Heart right ventricle (tissue), 16 donors: ENCODE measurements at places on chromosomes 11 and 22. TPM values are rescaled to one million over a fixed set of nuclear protein-coding genes. Genes with fewer than 3 reads are reported as not detected.

DNA sequence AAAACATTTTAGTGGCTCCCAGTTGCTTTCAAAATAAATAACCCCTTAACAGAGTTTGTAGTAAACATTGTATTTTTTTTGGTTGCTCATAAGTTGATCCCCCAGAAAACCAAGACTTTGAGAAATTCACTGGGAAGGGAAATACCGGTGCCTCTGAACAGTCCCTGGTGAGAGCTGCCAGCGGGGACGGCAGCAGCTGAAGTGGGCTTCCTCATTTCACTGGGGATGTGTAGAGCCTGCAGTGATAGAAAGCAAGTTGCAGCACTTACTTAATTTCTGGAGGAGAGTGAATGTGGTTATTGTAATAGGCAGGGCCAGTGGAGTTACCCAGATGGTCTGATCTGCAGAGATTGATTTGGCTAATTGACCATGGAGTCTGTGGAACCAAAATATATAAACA is 18.6 kb upstream of the MCHR1 start:
- DNase-seq: no peak

DNA sequence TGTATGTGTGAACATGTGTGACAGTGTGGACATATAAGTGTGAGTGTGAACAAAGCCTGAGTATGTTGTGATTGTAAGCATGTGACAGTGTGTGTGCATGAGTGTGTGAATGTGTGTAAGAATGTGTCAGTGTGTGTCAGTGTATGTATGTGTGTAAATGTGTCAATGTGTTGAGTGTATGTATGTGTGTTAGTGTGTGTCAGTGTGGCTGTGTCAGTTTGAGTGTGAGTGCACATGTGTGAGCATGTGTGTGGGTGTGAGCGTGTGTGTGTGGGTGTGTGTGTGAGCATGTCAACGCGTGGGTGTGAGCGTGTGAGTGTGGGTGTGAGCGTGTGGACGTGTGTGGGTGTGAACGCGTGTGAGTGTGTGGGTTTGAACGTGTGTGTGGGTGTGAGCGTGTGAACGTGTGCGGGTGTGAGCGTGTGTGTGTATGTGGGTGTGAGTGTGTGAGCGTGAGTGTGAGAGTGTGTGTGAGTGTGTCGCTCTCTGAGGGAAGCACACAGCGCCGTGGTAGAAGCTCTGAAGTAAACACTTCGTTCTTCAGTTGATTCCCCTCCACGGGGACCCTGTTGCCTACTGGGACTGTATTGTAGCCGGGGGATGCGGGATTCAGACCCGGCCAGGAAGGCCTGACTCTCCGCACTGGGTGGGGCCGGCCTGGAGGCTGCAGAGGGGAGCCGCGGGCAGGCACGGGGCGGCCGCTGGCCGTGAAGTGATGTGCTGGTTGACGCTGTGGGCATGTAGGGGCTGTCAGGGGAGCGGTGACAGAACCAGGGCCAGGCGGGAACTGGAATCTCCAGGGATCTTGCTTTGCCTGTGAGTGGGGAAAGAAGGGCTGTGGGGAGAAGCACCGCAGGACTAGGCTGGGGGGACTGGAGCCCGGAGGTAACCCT is 21.1 kb downstream of the RPS6KA4 start:
- no peak for DNase-seq

MRGPRD gene
- polyA plus RNA-seq: not detected

DNA sequence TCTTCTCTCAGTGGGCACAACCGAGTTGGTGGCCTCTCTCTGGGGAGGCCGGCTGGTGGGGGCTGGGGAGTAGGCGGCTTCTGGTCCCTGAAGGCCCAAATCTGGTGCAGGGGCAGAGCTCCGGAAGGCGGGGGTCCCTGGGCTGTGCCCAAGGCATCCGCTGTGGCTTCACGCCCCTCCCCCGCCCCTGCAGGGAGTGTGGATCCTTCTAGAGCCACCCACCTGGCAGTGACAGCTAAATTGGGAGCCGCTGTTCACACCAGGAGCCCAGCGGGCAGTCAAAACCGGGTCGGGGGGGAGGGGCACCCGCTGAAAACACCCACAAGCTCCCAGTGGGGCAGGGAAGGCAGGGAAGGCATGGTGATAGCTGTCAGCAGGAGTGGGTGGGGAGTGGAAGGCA is 4.6 kb upstream of the RTN4R start:
- no peak for DNase-seq

- no peak for DNase-seq
These were observed 210.6 kb downstream of the AASDHPPT start for GRCh38 chr11:106288057-106288456.

DNA sequence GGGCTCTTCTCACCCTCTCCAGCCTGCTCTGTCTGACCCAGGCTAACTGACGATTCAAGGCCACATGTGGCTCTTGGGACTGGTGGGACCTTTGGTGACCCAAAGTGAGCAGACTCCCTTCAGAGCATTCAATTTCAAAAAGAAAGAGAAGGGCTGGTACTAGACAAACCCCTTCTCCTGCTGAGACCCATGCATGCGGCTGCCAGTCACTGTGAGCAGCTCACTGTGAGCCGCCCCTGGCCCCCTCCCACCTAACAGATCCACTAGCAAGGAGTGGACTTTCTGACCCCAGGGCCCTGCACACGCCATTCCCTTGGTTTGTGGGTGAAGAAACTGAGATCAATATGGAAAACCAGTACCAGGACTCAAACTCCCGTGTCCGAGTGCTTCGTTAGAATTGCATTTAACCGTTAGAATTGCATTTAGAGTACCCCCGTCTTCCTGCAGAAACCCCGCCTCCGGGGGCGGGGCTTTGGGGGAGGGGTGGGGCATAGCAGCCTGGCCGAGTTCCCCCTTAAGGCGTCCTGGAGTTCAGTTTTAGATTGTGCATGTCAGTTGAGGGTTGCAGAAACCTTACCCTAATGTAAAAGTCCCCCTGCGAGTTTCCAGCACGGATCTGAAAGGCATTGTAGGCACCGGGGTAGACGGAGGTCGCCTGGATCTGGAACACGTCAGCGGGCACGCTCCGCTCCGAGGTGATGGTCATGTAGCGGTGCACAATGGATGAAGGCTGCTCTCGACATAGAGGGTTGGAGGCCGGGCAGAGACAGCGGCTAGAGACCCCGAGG is 5.1 kb downstream of the EFEMP2 start:
- DNase-seq: no peak

DNA sequence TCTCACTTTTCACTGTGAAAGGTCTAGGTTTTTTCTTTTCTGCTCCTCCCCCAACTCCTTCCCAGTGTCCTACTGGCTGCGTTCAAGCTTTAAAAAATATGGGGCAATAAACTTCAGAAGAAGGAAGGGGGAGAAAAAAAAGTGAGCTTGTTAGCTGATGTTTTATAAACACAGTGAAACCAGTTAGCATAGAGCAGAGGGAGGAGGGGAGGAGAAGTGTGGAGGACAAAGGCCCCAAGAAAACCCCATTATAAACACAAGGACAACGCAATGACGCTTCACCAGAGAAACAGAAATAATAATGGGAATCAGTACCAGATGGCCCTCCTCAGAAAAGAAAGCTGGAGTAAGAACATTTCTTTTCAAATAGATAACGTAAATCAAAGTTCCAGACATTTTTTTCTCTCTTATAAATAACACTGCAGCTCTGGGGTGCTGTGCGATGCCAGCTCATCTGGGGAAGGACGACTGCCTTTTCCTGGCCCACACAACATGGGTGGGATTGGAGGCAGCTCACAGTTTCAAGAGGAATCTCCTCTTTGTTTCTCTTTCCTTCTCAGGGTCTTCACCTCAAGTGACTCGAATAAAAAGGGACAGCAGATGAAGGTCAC is 235.4 kb upstream of the NARS2 start:
- DNase-seq: no peak

DNA sequence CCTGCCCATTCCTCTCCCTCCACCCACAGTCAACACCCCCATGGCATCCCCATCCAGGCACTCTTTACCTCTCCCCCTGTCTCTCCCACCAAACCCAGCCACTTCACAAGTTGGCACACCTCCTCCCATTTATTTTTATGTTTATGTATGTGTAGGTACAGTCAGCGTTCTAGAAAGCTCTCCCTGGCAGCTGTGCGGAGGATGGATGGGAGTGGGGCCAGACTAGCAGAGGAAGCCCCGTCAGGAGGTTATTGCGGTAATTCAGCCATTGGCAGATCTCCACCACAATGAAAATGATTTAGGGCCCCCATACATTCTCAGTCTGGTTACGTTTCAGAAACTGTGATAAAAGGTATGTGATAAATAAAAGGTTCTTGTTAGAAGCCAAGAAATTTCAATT is 51.3 kb downstream of the BTG4 start:
- DNase-seq: no peak

RASD2 gene
- 3.1 TPM for polyA plus RNA-seq

- no peak for DNase-seq
These were observed 45.0 kb downstream of the LHFPL7 start for GRCh38 chr22:24901448-24901847.

- DNase-seq: no peak
These were observed 13.2 kb downstream of the CRTAM start for GRCh38 chr11:122851366-122851966.

DNA sequence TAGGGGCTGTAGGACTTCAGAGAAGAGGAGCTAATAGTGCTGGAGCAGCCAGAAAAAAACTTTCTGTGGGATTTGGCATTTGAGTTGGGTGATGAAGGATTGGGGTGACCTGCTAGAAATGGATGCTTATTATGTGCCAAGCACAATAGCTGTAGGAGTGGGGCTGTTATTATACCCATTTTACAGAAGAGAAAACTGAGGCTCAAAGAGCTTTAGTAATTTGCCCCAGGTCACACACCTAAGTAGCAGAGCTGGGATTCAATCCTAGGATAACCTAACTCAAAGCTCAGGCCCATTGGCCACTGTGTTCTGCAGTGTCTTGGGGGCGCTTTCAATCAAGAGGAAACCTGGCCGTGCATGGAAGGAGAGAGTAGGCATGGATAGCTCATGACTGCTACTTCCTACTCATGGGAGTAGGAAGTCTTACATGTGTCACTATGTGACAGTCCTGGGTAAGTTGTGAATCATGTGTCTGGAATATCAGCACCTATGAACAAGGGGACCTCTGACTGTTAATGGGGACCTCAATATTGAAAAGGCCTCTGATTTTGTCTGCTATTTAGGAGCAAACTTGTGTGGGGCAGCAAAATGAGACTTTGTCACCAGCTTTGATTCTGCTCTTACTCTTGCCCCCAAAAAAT is 6.1 kb upstream of the ELF5 start:
- no peak for DNase-seq

DNA sequence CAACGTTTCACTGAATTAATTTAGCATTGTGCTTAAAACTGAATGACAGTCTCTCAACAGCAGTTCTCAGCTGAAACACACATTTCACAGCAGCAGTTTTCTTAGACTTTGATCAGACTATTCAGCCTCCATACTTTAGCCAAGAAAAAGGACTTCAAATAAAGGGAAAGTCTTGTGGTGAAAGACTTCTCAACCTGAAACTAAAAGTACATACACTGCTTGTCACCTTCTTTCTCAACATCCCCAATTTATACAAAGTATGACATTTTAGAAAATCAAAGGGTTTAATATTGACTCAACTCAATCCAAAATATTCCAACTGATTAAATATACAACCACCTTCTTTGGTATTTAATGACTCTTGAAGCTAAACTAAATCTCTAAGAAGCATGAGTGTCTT is 419.0 kb downstream of the LRRC4C start:
- no peak for DNase-seq

DNA sequence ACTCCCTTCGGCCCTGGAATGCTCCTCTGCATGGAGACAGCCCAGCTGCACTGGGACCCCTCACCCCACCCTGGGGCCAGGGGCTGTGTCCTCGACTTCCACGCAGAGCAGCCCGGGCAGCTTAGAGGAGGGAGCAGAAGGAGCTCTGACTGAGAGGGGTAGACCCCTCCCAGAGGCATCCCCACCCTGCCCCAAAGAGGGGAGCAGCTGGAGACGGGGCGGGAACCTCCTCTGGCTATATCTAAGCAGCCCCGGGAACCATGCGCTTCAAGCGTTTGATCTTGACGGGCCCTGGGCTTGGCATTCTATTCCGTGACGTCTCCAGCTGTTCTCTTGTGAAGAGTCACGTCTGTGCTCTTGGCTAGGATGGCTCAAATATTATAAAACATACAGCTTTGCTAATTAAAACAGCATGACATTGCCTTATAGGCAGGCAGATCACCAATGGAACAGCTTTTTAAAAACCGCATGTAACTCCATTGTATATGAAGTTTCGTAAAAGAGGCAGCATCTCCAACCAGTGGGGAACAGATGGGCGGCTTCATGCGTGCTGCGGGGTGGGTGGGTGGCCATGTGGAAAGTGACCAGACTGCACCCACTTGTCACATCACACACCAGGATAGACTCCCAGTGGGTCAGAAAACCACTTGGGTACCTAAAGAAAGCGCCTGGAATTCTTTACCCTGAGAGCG is 7.7 kb downstream of the KCNQ1 start:
- DNase-seq: no peak

TMEM121B gene
- polyA plus RNA-seq: 1.2 TPM

SYT7 gene
- 19.4 TPM for polyA plus RNA-seq

GRIK4 gene
- polyA plus RNA-seq: not detected

DNA sequence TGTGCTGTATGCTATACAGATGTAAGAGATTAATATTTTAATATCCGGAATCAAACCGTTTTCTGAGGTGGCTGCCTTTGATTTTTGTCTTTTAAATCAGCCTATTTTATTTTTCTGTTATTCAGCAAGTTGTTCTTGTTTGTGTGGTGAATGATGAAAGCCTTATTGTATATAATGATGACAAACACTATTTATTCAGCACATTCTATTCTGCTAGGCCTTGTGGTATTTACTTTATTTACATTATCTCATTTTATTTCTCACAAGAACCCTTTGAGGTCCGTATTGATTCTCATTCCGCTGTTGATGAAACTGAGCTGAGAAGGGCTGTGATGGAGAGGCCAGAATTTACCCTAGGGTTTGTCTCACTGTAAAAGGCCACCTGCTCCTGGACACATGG is 40.5 kb downstream of the KREMEN1 start:
- no peak for DNase-seq

DNA sequence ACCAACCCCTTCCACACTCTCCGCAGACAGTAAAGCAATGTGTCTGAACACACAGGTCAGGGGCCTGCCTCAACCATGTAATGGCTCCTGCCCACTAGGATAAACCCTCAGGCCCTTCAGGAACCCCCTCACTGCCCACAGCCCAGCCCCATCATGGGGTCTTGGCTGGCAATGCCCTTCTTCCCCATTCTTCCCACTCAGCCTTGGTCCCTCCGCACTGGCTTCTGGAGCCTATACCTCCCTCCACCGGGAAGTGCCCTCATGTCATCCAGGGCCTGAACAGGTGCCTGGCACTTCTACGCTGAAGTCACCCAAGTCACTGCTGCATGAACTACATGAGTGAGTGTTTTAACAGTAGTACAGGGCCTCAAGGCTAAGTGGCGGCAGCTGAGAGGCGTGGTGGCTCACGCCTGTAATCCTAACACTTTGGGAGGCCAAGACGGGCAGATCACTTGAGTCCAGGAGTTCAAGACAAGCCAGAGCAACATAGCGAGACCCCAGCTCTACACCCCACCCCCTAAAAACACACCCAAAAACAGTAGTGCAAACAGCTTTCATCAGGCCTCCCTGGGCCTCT is 74.8 kb upstream of the PITPNB start:
- no peak for DNase-seq

OR4X2 gene
- not detected for polyA plus RNA-seq

GRCh38 chr11:12998336-12998735 is 10.8 kb upstream of the RASSF10 start:
- DNase-seq: no peak
